ENCODE measurements at places on chromosomes 1 and 21.

DNA sequence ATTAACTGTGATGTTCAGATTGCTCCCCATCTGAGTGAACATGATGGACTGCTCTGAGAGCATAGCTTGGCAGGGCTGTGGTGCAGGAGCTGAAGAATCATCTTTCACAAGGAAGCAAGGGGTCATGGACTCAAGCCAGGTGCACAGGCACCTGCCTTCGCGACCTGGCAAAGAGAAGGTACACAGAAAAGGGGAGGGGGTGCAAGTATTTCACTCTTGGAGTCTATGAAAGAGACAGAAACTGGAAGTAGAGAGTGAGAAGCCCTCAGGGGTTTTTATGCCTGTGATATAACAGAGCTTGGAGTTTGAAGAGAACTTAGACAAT, 232.6 kb upstream of the PLXNA2 start:
- no peak for DNase-seq

DNA sequence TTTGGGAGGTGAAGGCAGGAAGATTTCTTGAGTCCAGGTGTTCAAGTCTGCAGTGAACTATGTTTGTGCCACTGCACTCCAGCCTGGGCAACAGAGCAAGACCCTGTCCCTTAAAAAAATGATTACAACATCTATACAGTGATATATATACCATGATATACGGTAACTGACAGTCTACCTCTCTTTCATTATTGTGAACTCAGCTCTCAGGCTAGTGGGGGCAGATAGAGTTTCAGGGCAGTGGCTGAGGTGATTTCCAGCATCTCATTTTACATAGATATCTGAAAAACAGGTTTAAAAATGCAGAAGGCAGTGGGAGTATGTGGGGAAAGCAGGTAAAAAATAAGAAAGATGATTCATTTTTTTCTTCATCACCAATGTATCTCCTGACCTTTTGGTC, 8.1 kb upstream of the NTNG1 start:
- DNase-seq, result no peak

DNA sequence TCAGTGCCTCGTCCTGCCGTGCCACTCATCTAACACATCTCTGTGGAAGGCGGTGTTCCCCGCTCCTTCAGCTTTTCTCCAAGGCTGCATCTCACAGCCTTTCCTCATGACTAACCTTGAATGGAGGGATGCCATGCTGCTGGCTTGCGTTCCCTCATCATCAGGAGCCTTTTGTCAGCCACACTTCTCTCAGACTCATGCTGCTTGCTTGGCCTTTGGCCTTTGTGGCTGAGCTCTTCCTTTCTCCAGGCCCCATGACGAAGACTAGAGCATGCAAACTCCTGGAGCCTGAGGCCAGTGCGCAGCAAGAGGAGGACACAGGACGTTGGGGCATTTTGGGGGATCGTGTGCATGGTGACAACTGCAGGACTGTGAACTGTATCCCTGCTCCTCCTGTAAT, 70.8 kb downstream of the SYT2 start:
- DNase-seq, result no peak

GRCh38 chr1:68916221-68916902, 419.5 kb upstream of the DEPDC1 start:
- no peak for DNase-seq

GRCh38 chr1:217253351-217253750, 377.5 kb downstream of the GPATCH2 start:
- DNase-seq, result no peak

DNA sequence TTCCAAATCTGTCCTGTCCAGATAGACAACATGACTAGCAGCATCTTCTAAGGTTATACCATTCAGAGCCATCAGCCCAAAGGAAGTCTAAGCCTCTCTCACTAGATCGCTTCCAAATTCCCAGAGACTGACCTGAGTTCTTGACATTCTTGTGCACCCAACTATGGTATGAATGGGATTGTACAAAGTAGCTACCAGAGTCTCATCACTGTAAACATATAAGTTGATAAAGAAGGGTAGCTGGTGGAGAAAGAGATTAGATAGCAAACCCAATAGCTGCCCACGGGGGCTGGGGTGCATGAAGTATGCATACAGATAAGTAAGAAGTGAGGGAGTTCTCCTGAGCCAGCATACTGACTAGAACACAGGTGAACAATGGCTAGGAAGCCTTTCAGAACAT, 180.0 kb downstream of the PLPP3 start:
- DNase-seq, result no peak

DNA sequence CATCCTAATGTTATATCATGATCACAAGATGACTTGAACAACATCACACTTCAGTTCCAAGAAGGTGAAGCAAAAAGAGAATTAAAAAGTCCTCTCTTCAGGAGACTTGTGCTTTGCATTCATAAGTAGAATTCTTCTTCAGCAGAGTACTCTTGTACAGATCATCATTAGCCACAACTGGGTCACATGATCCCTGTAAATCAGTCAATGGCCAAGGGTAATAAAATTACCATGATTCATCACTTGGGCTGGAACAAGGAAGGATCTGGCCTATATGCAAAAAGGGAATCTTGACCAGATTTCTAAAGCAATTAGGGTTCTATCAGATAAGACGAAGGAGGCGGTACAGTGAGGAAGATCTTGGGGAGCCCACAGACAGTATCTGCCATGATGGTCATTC, 458.0 kb upstream of the DEPDC1 start:
- DNase-seq, result no peak

- no peak for DNase-seq
Measured at GRCh38 chr1:160743266-160743665, 4.2 kb downstream of the SLAMF7 start.

DNA sequence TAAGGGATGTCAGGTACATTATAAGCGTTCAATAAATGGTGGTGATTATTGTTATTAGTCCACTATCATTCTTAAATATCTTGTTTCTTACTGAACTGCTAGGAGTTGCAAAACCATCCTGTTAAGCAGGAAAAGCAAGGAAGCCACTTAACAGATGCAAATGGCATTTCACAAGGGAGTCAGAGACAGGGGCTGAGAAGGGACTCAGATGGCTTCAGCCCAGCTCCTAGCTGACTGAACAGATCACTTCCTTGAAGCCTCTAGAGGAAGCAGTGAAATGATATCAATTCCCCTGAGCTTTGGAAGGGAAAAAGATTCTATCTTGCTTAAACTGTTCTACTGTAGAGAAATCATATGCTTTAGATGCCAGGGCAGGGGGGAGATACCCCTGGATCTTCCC, 151.5 kb downstream of the ST6GALNAC5 start:
- no peak for DNase-seq

GRCh38 chr1:162297208-162297607, 79.4 kb downstream of the SPATA46 start:
- DNase-seq, result no peak

DNA sequence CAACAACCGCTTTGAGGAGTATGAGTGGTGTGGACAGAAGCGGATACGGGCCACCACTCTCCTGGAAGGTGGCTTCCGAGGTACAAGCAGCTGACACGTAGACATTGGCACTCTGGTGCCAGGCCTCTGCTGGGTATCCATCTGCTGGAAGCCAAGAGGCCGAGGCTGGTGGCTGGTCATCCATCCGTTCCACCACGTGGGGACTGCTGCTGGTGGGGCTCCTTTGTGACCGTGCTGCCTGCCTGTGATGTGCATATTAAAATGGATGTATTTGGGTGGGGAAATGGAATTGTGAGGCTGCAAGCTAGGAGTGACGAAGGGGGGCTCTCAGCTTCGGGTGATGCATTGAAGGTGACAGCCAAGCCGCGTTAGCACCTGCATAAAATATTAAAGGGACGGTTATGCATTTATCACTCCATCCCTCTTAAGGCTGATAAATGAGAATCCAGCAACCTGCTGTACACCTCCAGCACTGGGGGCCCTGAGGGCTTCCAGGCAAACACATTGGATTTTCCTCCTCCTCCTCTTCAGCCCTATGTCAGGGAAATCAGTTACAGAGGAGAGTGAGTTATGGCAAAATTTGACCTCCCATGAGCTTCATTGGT, 38.1 kb downstream of the TMEM53 start:
- DNase-seq, result no peak

DNA sequence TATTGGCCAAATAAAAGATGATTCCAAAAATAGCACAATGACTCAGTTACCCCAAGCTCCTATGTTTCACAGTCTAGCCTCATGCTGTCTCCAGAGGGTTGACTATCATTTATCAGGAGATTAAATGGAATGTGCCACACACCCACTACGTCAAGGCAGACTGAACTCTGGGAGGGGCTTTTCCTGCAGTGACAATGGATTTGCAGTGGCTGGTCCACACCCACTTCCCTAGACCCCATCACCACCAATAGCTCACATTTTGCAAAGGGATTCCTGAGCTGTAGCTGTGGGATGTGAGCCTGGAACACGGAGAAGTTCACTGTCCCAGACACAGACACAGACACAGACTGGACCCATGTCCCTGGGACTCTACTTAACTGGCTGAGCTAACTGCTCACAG, 77.1 kb downstream of the HLCS start:
- DNase-seq, result no peak

GRCh38 chr1:117608115-117608615, 2.3 kb downstream of the TENT5C start:
- no peak for DNase-seq

GRCh38 chr1:22290157-22290556, 147.3 kb upstream of the WNT4 start:
- no peak for DNase-seq

- no peak for DNase-seq
Measured at GRCh38 chr1:40901886-40902852, 40.0 kb upstream of the CITED4 start.

- DNase-seq, result no peak
Measured at GRCh38 chr1:25926731-25927496, 20.7 kb upstream of the STMN1 start.

All from stimulated activated CD4-positive, alpha-beta T cell treated with anti-CD3 and anti-CD28 coated beads, Interleukin-1b, Interleukin-23, amount 100 ng/mL, for 1 hour (primary cell).